ENCODE measurements at places on chromosomes 3 and 15. TPM values are rescaled to one million over a fixed set of nuclear protein-coding genes. Genes with fewer than 3 reads are reported as not detected.

Gene TMEM158
- 0.66 TPM for total RNA-seq

Gene TGM5
- 0.19 TPM for total RNA-seq

Gene CHRNA5
- total RNA-seq = 1.9 TPM

Gene TYRO3
- 1.3 TPM for total RNA-seq

Gene CTXN2
- not detected for total RNA-seq

Gene ATXN7
- total RNA-seq = 11.8 TPM

Gene C3orf85
- total RNA-seq = not detected

Gene P2RY13
- total RNA-seq = 4.8 TPM

Gene ANKRD34C
- total RNA-seq = under 0.01 TPM

Gene STRA6
- 2.6 TPM for total RNA-seq

Gene ZNF80
- total RNA-seq = 0.09 TPM

Gene RTP1
- total RNA-seq = 0.05 TPM

Gene RETNLB
- not detected for total RNA-seq

Gene SUCNR1
- total RNA-seq = 1.1 TPM

Gene AGBL1
- under 0.01 TPM for total RNA-seq

Gene GP5
- total RNA-seq = 0.14 TPM

Gene TM6SF1
- total RNA-seq = 2.9 TPM

Gene TRANK1
- 19.0 TPM for total RNA-seq

Gene ARPIN
- total RNA-seq = 2.7 TPM

Gene ANKUB1
- not detected for total RNA-seq

Gene ENTPD3
- total RNA-seq = 1.0 TPM

Gene ALAS1
- 34.5 TPM for total RNA-seq

Gene CAMKV
- 0.14 TPM for total RNA-seq

Gene CMTM8
- total RNA-seq = 4.1 TPM

Gene LINGO1
- total RNA-seq = 0.24 TPM

Gene HEXA
- total RNA-seq = 60.5 TPM

Gene GATA2
- 0.57 TPM for total RNA-seq

Gene DAPK2
- total RNA-seq = 3.3 TPM

Gene MED12L
- 1.7 TPM for total RNA-seq

Gene DNASE1L3
- 52.0 TPM for total RNA-seq

Gene CPNE4
- total RNA-seq = 0.33 TPM

Gene GOLGA6L7
- total RNA-seq = not detected

Gene DAZL
- 0.19 TPM for total RNA-seq

Gene SLC22A13
- total RNA-seq = 0.09 TPM

Gene ZNF660
- total RNA-seq = 3.1 TPM

Gene AADACL2
- 0.14 TPM for total RNA-seq

Gene RPP25
- total RNA-seq = 3.5 TPM

Gene GREM1
- total RNA-seq = 0.14 TPM

Gene FAM107A
- 7.9 TPM for total RNA-seq

Gene ARNT2
- total RNA-seq = 1.4 TPM

Gene HTR3E
- total RNA-seq = not detected

Gene REC114
- 0.09 TPM for total RNA-seq

Gene EIF4E3
- 1.5 TPM for total RNA-seq

Gene LYZL4
- total RNA-seq = 0.14 TPM

Gene TM4SF4
- total RNA-seq = 0.09 TPM

Gene THBS1
- total RNA-seq = 9.0 TPM

Gene IGF2BP2
- 12.1 TPM for total RNA-seq

Gene NANOGP8
- not detected for total RNA-seq

Gene FBXW12
- 0.05 TPM for total RNA-seq

Gene MAGEL2
- 0.19 TPM for total RNA-seq

Gene UCN2
- total RNA-seq = 0.09 TPM

Gene IL17RB
- total RNA-seq = 0.80 TPM

Gene RTP3
- not detected for total RNA-seq

Gene SLC6A11
- total RNA-seq = 0.05 TPM

Gene SEMA5B
- 0.99 TPM for total RNA-seq

Gene GOLGA8G
- under 0.01 TPM for total RNA-seq

Gene SPATA16
- not detected for total RNA-seq

Gene MKRN2OS
- total RNA-seq = 0.09 TPM
